ENCODE measurements at places on chromosomes 2 and 18. TPM values are rescaled to one million over a fixed set of nuclear protein-coding genes. Genes with fewer than 3 reads are reported as not detected.

Gene DTNB
- 5.3 TPM for total RNA-seq

Gene UGT1A10
- not detected for total RNA-seq

GRCh38 chr2:12010779-12011178, 264.3 kb downstream of the LPIN1 start:
- no peak for DNase-seq

Gene CENPA
- 18.5 TPM for total RNA-seq

GRCh38 chr18:50986360-50987087, 18.7 kb downstream of the ELAC1 start:
- DNase-seq: no peak

GRCh38 chr18:45571195-45571594, 44.1 kb upstream of the SLC14A2 start:
- DNase-seq: no peak

Gene CYP26B1
- not detected for total RNA-seq

DNA sequence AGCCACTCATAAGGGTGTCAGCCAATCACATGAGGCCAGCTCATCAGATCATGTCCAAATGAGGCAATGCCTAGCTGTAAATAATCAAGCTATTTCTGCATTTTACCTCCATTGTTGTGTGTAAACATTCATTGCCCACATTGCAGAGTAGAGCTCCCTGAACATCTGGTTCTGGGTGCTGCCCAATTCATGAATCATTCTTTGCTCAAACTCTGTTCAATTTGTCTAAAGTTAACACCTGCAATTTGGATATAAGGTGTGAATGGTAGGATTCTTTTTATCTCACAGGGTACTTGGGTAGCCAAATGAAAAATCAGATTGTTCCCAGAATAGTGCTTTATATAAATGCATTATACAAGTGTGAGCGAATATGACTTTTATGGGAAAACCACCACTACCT, 345.5 kb upstream of the NT5C1B start:
- no peak for DNase-seq

Gene FABP1
- not detected for total RNA-seq

DNA sequence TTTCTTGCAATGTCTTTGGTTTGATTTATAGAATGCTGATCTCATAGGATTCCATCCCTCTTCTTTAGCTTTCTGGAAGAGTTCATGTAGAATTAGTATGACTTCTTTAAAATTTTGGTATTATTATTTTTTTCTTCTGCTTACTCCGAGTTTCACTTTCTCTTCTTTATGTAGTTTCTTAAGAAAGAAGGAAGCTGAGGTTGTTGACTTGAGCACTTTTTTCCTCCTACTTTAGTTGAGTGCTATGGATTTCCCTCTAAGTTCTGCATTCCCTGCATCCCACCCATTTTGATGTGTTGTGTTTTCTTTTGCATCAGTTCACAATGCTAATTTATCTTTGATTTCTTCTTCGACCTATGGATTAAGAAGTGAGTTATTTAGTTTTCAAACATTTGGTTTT, 78.9 kb upstream of the SPRED2 start:
- no peak for DNase-seq

Gene SNED1
- total RNA-seq: 0.14 TPM

DNA sequence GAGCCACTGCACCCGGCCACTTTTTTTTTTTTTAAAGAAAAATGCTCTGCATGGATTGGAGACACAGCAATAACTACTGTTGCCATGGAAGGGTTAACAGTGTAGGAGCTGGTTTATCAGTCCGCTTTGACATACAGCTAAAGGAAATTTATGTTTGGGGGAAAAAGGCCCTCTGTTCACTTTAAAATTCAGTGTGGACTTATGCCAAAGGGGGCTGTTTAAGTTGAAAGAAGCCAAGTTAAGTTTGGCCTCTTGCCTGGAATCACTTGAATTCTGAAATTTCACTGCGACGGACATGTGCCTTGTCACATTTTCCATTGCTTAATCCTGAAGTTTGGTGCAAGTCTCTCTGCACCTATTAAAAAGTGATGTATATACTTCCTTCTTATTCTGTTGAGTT, 3.1 kb downstream of the KCNE4 start:
- DNase-seq: no peak

- DNase-seq: no peak
These were observed 1441.9 kb upstream of the ZEB2 start for GRCh38 chr2:145961846-145962245.

DNA sequence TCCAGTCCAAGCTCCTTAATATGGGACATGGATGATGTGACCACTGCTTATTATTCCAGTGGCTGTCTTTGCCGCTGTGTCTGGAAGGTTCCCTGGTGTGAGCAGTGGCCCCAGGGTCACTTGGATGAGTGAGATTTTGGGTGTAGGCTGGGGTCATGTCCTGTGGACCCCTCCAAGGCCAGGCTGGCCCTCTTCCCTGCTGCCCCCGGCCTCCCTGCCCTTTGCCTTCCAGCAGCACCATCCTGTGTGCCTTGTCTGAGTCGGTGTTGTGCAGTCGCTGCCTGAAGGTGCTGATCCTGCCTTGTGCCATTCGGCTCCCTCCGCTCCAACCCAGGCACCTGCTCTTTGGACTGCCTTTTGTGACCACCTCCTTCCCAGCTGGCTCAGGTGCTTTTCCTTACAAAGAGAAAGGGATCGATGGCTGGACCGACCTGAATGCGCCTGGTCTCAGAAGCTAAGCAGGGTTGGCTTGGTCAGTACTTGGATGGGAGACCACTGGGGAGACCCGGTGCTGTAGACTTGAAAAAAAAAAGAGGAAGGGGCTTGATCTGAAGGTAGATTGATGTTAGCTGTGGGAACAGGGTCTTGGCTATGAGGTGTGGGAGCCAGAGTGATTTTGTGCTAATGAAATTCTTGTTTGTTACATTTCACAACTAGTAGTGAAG, 16.7 kb upstream of the GREB1 start:
- DNase-seq: no peak

Gene GPR35
- total RNA-seq: 7.6 TPM

- DNase-seq: peak; percentile 75
These were observed 134.9 kb downstream of the MAP3K20 start for GRCh38 chr2:173210270-173211196.

Gene RUFY4
- not detected for total RNA-seq

- DNase-seq: no peak
These were observed 7.5 kb upstream of the RND3 start for GRCh38 chr2:150495001-150495400.

Gene ARHGEF33
- 0.28 TPM for total RNA-seq

Gene SNRNP27
- total RNA-seq: 64.4 TPM

GRCh38 chr18:66167829-66168684, 417.2 kb downstream of the CDH7 start:
- DNase-seq: no peak

- DNase-seq: no peak
These were observed 97.0 kb upstream of the EPAS1 start for GRCh38 chr2:46200100-46200690.

Gene UGT1A8
- total RNA-seq: not detected

DNA sequence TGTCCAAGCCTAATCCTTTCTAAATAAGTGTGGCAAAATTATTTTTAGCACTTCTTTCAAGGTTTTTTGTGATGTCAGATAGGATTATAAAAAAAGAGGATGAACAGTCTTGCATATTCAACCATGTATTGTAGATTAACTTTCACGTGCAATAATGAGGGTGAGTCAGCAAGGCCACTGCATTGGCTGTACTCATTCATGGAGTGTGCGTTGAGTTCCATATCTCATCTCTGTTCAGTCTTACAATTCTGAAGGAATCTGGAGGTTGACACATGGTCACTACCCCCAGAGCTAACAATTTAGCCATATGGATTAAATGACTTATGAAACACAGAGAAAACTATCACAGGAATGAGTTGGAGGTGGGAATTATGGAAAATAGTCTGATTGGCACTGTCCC, 810.5 kb downstream of the SLC4A3 start:
- no peak for DNase-seq

DNA sequence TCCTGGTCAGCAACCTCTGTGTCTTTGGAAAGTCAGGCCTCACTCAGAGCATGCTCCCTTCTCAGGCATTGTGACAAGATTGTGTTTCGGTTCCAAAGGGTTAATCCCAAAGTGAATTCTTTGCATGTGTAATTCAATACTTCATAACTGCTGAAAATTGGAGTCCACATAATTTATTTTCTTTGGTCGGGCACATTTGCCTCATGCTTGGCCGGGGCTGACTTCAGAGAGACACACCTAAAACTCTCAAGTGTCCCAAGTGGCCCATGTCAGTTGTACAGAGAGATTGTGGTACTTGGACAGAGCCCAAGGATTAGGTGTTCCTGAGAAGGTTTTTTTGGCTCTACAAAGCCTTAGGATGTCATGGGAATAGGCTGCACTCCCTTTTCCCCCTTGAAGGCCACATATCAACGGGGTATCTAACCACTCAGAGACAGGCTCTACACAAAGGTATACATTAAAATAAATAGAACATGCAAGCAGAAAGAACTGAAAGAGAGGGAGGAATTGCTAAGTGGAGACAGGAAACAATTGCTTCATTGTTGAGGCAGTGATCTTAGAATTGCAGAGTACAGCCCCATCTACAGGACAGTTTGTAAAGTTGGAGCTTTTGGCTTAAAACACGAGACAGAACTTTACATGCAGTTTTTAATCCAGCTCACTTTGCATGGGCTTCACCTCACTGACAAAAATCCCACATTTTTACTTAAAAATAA, 1232.3 kb upstream of the ZEB2 start:
- no peak for DNase-seq

DNA sequence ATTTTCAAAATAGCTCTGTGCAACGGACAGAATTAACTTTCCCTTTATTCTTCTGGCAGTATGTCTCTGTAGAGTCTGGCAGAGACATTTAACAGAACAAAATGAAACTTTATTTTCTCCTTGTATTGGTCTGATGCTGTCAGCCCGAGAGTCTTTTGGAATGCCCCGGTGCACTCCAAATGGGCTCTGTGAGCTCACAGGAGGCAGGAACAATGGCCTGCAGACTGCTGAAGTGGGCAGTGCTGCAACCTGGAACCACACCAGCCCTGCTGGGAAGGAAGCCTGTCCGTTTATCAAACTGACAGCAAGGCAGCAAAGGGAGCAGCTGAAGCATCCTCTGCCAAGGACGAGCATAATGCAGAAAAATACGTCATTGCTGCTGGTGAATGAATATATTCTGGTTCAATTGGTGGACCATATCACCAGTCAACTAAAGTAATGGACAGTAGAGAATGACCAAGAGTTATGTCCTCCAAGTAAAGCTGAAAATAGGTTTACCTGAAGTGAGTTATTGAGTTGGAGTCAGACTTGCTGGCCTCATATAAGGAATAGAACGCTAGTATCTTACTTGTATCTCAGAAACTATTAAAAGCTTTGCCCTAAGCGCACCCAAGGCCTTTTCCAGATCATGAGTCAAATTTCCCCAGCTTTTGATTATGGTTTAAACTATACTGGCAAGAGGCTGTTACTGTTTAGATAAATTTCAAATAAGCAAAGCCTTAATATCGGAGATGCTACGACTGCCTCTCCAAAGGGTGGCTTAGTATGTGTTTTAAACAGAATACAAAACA, 207.6 kb upstream of the TANK start:
- no peak for DNase-seq

Gene LYPD6
- not detected for total RNA-seq

DNA sequence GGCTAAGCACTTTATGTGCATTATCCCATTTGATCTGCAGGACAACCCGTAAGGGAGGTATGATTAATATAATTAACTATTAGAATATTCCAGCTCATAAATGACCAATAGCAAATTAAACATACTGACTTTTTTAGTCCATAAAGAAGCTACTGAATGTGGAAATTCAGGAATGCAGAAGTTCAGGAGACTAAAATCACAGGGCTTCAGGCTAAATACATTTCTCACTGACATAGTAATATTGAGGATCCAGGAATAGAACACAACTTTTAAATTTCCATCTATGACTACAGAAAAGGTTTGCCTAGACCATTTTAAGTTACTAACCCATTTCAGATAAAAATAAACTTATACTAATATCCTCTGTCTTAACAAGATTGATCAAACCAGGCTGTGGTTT, 97.4 kb upstream of the CCDC195 start:
- no peak for DNase-seq

Gene PRKAG3
- total RNA-seq: not detected

Gene GALM
- 50.0 TPM for total RNA-seq

GRCh38 chr2:207469451-207469850, 60.3 kb upstream of the CREB1 start:
- DNase-seq: no peak

Gene EPAS1
- 7.5 TPM for total RNA-seq

DNA sequence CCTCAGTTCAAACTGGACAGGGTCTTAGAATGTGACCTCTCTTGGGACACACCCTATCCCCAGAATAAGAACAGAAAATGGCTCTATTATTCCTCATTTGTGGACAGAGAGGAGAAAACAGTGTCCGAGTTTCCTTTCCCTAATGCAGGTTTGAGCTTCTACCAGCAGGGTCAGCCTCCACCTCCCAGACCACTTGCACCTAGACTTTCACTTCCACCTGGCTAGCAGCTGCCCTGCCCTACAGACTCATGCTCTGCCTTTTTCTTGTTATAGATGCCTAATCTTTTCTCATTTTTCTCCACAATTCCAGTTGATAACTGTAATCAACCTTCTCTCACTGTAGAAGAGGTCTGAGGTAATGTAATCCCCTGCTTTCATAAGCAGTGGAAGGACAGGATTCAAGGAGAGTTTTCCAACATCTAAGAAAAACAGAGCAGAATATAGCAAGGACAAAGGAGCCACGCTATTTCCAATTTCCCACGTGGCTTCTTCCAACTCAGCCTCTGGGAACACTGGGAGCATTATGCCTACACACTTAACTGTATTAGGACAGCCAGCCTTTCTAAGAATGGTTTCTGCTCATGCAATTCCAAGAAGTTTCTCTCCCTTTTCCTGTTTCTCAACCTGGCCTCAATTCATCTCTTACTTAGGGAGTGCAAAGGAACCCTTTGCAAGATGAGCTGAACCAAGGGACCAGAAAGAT, 239.8 kb downstream of the BCL11A start:
- no peak for DNase-seq
